GM18507 (cell line): ENCODE measurements at places on chromosomes 6 and 20.

- DNase-seq, result no peak
These were observed 698.1 kb downstream of the DHX35 start for GRCh38 chr20:39660226-39660625.

GRCh38 chr6:28814032-28814976 is 109.5 kb downstream of the TRIM27 start:
- no peak for DNase-seq

DNA sequence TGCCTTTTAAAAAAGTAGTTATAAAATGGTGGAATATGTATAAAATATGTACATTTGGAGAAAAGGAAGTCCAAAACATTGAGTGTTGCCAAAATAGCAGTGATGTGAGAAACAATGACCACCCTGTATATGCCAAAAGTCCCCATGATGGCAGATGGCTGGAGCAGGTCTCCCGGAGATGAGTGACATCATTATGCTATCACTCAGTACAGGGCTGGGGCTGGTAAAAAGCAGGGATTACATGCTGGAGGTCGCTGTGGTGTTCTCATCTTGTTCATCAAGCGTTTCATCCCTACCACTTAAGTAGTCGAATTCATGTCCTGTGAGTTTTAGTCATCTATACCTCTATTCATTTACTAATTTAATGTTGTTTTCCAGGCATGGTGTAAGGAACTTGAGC is 315.3 kb upstream of the SLC35B3 start:
- DNase-seq, result no peak

- DNase-seq, result no peak
These were observed 33.5 kb upstream of the CEP162 start for GRCh38 chr6:84260926-84261325.

- DNase-seq, result no peak
These were observed 6.7 kb upstream of the GFOD1 start for GRCh38 chr6:13494137-13494536.

GRCh38 chr20:32685541-32686529 is 12.1 kb upstream of the C20orf203 start:
- no peak for DNase-seq

DNA sequence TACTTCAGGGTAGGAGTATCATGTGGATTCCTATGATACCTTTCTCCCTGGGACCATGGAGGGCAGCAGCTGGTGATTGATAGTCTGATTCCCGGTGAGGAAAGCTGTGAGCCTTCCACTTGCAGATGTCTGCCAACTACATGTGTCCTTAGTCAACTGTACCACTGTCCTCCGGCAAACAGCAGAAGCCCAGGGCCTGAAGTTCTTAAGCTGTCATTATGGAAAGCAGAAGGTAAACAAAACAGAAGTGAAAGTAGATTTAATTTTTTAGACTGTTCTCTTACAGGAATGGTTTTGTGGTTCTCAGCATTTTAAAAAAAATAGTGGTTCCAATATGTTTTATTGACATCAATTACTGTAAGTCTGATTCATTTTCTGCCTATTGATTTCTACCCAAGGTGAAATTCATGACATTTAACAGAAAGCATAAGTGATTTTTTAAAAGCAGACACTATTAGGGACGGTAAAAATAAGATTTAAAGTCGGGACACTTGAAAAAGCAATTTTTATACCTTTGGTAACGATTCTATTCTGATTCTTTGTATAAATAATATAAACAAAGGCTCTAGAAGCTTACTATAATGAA is 36.6 kb downstream of the PTPN1 start:
- DNase-seq, result no peak

DNA sequence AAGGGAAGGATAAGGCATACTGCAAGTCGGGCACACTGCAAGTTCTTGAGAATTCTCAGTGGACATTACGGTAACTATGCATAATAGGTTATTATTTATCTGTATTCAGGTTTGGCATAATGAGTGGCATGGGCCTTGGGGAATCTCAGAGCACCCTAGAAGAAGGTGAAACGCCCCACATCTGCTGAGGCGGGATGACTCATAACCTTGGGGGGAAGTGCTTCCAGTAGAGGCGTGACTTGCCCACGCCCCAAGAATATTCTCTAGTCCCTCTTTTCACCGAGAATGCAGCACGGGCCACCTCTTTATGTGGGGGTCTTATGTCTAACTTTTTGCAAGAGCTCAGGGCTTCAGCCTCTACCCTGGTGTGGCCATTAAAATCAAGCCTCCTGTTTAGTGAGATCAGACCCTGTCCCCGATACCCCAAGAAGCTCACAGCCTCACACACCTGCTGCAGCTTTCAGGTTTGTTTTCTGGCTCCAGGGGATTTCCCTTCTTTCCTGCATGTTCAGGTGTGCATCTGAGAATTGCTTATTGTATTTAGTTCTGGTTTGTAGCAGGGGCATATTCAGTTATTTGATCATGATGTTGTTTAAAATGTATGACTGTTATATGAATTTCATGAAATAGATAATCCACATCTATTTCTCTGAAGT is 19.1 kb downstream of the ZFP64 start:
- peak; percentile 20 for DNase-seq

- DNase-seq, result no peak
These were observed 160.0 kb downstream of the COL21A1 start for GRCh38 chr6:56087421-56087820.

DNA sequence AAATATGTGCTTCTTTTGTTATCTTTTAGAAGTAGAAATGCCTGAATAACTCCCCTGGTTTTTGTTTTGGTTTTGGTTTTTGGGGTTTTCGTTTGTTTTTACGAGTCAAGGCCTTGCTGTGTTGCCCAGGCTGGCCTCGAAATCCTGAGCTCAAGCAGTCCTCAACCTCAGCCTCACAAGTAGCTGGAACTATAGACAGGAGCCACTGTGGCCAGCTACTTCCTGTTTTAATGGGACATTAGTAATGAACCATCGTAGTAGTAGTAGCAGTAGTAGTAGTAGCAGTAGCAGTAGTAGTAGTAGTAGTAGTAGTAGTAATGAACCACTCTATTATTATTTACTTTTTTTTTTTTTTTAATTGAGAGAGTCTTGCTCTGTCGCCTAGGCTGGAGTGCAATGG is 66.0 kb downstream of the UBR2 start:
- no peak for DNase-seq

GRCh38 chr20:53602661-53603060 is 9.0 kb upstream of the ZNF217 start:
- no peak for DNase-seq

DNA sequence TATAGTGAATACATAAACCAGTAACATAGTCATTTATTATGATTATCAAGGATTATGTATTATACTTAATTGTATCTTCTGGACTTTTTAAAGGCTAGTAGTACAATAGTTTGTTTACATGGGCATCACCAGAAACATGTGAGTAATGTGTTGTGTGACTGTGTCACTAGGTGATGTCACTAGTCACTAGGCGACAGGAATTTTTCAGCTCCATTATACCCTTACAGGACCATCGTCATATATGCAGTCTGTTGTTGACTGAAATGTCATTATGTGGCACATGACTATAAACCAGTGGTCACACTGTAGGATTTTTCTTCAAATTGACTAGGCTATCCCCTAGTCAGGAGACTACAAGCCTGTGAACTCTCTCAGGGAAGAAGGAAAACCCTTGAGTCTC is 86.5 kb upstream of the CENPW start:
- DNase-seq, result no peak

DNA sequence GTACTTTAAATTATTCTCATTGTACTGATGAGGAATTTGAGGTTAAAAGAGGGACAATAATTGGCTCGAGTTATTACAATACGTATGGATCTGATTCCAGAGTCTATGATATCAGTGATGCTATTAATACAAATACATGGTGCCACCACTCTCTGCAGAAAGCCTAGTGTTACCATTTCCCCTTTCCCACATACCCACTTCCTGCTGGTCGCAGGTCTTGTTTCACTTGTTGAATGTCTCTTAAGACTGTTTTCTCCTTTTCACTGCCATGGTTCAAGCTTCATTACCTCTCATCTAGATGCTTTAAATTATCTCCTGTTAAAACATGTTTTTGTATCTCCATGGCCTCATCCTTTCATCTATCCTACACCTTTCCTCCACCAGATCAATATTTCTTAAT is 62.0 kb downstream of the FHL5 start:
- DNase-seq, result no peak

DNA sequence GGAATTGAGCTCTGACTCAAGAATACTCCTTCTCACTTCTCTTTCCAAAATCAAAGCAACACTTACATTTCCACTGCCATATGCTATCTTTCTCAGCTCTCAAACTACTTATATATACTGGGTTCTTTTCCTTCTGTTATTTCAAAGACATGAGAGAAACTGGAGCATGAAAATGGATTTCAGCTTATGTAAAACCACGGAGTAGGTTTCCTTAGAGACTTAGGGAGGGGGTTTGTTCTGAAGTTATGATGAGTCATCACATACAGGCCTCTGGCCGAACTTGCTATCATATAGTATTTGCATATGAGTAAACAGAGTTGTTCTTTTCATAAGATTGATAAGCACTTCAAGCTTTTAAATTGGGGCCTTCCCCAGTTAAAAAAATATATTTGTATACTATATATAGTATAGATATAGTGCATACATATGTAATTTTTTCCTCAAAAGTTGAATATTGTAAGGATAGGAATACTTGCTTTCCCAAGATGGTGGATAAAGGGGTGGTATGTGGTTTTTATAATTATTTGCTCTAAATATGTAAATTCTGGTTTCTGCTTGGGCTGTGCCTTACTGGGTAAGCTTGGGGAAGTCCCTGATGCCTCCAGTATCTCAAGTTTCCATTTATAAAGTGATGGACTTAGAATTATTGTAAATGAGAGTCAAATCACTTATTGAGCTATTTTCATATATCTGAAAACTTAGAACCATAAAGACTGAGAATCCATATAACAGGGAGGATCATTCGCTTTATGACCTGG is 273.9 kb downstream of the RFPL4B start:
- no peak for DNase-seq

- DNase-seq, result no peak
These were observed 727.9 kb upstream of the MAN1A1 start for GRCh38 chr6:120077489-120077888.

GRCh38 chr6:35522660-35523658 is 10.3 kb upstream of the TULP1 start:
- peak; percentile 62 for DNase-seq

DNA sequence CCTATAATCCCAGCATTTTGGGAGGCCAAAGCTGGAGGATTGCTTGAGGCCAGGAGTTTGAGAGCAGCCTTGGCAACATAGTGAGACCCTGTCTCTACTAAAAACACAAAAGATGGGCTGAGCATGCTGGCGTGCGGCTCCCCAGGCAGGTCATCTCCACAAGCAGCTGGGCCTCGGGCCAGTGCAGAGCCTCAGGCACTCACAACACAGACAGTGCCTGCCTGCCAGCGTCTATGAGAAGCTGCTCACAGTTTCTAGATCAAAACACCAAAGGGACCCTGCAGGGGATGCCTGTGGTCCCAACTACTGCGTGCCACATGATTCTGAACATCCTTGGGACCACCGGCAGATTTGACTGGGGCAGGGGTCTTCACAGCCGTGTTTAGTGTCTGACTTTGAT is 59.4 kb downstream of the GINS1 start:
- DNase-seq, result no peak

DNA sequence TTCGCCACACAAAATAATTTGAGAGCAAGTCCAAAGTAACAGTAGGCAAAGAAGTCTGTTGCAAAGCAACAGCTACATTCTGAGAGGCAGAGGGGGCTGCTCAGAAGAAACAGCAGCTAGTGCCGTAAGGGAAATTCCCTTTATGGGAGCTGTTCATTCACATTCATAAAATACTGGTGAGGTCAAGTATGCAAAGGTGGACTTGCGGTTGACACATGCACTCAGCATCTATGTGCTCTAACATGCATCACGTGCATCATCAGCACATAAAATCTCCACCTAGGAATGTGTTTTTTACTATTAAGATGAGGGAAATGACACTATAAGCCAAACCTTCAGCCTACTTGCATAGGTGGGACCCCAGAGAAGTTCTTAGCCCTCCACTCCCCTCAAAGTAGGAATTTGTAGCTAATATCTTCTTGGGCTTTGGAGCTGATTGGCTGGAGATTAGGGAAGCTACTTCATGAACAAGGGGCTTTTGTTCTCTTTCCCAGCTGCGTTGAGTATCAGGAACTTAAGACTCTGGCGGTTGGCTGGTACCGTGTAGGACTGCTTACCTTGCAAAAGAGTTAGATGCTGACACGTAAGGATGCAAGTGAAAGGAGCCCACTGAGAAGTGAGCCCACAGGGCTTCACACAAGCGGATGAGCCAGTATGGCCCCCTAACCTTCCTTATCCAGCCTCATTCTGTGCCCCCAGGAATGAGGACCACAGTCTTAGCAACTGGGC is 12.4 kb downstream of the CST3 start:
- DNase-seq, result no peak

- DNase-seq, result no peak
These were observed 38.5 kb upstream of the TAB2 start for GRCh38 chr6:149278997-149279396.

DNA sequence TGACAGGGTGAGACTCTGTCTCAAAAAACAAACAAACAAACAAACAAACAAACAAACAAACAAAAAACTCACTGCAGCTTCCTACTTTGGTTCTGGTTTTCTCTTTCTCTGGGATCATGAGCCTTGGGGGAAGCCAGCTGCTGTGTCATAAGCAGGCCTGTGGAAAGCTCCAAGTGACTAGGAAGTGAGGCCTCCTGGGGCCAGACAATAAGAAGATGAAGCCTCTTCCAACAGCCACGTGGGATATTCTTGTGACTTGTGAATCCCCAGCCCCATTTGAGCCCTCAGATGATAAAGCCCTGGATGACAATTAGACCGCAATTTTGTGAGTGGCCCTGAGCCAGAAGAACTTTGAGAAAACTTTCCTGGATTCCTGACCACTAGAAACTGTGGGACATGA is 11.4 kb downstream of the HLA-A start:
- no peak for DNase-seq

DNA sequence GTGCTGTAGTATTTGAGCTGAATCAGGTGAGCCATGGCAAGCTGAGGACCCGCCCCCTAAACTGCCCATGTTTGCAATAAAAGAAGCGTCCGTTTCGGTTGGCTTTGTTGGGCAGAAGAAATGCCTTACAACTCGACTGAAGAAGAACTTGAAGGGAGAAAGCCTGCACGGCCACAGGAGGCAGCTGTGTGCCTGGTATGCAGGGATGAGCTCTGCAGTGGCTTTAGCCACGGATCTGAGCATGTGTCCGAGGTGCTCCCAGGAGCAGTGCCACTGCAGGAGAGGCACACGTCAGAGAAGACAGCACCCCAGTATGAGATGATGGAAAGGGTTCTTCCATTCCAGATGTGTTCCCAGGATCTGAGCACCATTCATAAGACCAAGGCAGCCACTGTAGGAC is 23.5 kb downstream of the KIZ start:
- no peak for DNase-seq

- DNase-seq, result no peak
These were observed 612.3 kb downstream of the UTRN start for GRCh38 chr6:144897441-144897921.
